Fibroblast of the aortic adventitia (primary cell): ENCODE measurements at places on chromosomes 2 and 18. TPM values are rescaled to one million over a fixed set of nuclear protein-coding genes. Genes with fewer than 3 reads are reported as not detected.

Gene RNPEPL1
- 11.3 and 12.7 TPM in 2 replicates for total RNA-seq

- peak; percentile 51 for DNase-seq
These were observed 487.7 kb downstream of the ERBB4 start for GRCh38 chr2:212050871-212051270.

Gene MORN2
- total RNA-seq = 25.3 and 34.7 TPM in 2 replicates

Gene MROH2A
- total RNA-seq = under 0.01 TPM in 1 of 2 replicates, not detected in the other

DNA sequence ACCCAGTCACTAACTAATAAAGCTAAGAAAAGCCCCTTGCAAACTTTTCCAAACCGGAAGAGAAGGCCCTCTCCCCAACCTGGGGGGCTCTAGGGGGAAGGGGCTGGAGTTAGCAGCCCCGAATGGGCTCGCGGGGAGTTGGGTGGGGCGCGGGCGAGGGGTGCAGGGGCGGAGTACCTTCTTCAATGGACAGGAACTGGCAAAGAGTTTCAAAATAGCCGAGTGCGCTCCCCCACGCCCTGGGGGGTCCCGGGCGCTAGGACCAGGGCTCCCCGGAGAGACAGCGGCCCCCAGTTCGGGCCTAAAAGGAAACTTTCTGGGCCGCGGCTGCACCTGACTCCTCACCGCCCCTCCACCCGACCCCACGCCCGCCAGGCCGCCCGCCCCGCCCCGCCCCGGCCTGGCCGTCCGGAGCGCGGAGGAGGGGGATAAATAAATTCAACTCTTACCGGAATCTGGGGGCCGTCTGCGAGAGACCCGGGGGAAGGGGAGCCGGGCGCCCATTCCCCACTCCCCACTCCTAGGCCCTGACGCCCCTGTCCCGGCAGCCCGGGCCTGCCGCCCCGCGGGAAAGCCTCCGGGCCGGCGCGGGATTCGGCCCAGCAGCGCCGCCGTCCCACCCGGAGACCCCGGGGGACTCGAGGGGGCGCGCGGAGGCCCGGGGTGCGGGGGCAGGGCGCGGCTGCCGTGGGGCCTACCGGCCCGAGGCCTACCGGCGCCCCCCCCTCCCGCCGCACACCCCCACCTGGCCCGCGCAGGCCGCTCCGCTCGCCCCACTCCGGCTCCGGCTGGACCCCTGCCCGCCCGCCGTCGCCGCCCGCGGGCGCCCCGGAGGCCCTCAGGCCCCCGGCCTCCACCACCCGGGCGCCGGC, 868 bp downstream of the INO80D start:
- DNase-seq = peak; percentile 12

DNA sequence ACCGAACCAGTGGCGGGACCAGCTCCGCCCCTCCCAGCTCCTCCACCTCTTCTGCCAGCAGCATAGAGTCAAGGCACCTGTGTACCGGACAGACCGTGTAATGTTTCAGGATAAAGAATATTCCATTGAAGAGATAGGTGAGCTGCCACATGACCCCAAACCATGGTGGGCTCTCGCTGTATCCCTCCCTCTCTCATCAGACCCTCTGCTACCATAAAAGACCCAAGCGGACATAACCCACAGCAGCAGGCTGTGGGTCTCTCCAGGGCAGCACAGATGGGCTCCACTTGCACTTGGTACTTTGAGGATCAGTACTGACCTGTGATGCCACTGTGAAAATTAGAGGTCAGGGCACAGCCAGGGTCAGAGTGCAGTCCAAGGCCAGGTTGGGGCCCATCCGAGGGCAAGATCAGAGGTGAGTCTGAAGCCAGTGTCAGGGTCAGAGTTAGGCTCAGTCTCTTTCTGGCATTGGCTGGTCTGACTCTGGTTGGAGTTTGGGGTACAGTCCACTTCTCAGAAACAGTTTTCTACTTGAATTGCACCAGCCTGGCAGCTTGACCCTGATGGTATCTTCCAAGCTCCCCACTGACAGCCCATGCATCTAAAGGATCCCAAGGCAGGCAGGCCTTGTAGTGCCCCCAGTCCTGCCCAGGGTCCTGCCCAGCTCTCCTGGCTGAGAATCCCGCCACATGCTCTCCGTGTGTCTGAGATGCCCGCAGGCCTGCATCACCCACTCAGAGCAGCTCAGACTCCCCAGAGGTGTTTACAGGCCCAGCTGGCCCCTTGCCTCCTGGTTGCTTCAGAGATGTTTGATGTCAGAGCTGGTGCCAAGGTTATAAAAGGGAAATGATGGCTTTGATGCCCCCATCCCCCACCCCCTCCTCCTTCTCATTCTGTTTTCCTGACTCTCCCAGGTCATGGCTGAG, 212.1 kb downstream of the DYSF start:
- DNase-seq = no peak

DNA sequence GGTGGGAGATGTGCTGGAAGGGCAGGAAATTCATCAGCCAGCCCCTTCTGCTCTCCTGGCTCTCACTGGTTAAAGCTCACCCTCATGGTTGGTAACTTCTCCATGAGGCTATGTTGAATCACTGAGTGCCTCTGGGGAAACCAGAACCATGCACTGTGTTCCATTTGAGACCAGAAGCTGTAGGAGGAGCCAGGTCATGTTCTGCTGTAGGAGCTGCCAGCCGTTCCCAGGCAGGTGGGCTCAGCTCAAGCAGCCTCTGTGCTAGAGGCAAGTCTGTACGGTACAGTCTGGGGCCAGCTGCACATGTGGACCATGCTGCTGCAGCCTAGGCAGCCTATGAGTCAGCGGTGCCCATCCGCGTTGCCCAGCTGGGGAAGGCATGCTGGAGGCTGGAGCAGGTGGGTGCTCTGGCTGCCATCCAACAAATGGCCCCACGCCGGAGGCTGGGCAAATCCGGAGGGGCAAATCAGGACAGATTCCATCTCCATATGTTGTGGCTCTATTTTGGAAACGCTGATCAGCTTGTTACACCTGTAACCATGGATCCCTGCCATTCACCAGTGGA, 22.0 kb upstream of the KCNF1 start:
- no peak for DNase-seq

DNA sequence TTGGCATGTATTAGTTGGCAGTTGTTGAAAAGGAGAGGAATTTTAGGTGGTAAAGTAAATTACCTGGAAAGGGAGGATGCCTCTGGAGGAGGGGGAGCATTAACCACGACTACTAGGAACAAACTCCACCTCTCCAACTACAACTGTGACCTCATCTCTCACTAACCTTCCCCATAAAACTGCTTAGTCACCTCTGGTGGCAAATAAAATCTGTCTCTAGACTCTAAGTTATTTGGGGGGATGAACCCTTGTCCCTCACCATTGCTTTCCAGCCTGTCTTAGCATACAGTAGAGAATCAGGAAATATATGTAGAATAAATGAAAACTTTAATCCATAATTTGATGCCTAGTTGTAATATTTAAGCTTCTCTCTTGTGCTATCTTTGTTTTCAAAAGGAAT, 27.6 kb upstream of the MYO1B start:
- peak; percentile 59 for DNase-seq

Gene MARCO
- not detected in 2 replicates for total RNA-seq

Gene DCDC2C
- not detected in 2 replicates for total RNA-seq

Gene FNDC4
- 7.3 and 45.8 TPM in 2 replicates for total RNA-seq

DNA sequence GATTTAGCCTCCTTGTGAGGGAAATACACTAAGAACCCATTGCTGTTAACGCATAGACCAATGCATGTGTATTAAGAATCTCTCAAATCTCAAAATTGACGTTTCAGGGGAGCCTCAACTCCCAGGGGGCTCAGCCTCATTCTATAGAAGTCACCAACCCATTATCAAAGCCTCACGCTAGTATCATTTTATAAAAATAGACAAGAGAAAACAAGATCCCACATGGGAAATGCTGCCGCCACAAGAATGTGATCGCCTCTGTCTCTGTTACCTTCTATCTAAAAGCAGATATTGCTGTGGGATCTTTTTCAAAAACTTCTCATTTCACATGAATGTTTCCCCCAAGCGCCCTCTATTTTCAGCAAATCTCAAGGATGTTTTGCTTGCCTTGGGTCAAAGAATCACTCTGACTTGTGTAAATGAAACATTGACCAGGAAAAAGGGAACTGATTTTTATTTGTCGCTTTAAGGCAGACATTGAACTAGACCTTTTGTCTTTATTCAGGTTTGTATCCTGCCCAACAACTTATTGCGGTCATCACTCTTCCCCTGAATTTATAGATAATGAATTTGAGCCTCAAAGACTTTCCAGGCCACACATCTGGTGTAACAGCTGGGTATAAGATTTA, 679.0 kb upstream of the ID2 start:
- DNase-seq = peak; percentile 12

GRCh38 chr2:20371323-20372025, 20.8 kb upstream of the PUM2 start:
- DNase-seq = no peak

GRCh38 chr2:20939931-20940795, 103.7 kb downstream of the APOB start:
- no peak for DNase-seq
